ENCODE measurements at places on chromosomes 3 and 15. TPM values are rescaled to one million over a fixed set of nuclear protein-coding genes. Genes with fewer than 3 reads are reported as not detected.

The RLBP1 gene
- not detected for total RNA-seq

The SH2D7 gene
- not detected for total RNA-seq

The TMEM212 gene
- not detected for total RNA-seq

The VGLL4 gene
- total RNA-seq: 35.0 TPM

The AGBL1 gene
- not detected for total RNA-seq

The SCAMP2 gene
- 69.5 TPM for total RNA-seq

The OR5K2 gene
- total RNA-seq: not detected

The ATG3 gene
- total RNA-seq: 48.4 TPM

The UPK1B gene
- total RNA-seq: 12.3 TPM

The CHSY1 gene
- 21.5 TPM for total RNA-seq

The CDHR4 gene
- 0.12 TPM for total RNA-seq

The FSIP1 gene
- total RNA-seq: 1.4 TPM

The ESYT3 gene
- total RNA-seq: 0.37 TPM

The PLA2G4E gene
- total RNA-seq: not detected

The RASL12 gene
- 0.18 TPM for total RNA-seq

The UNC13C gene
- 0.01 TPM for total RNA-seq

The SEMA3B gene
- 5.2 TPM for total RNA-seq

The GASK1A gene
- not detected for total RNA-seq

The GRM7 gene
- total RNA-seq: not detected

The RGMA gene
- 0.49 TPM for total RNA-seq

The KBTBD8 gene
- total RNA-seq: 0.44 TPM

The ARRDC4 gene
- total RNA-seq: 0.28 TPM

The TMIE gene
- total RNA-seq: 0.14 TPM

The PXYLP1 gene
- total RNA-seq: 16.6 TPM

The NCKIPSD gene
- 13.5 TPM for total RNA-seq

The ADCY5 gene
- total RNA-seq: 0.88 TPM

The SSUH2 gene
- total RNA-seq: 0.60 TPM

The CCR3 gene
- not detected for total RNA-seq

The CHRFAM7A gene
- total RNA-seq: 4.4 TPM

The TGM4 gene
- 0.23 TPM for total RNA-seq

The STRA6 gene
- 71.8 TPM for total RNA-seq

The DNAJB8 gene
- not detected for total RNA-seq

The TMEM207 gene
- not detected for total RNA-seq

The ARID3B gene
- total RNA-seq: 2.8 TPM

The UROC1 gene
- not detected for total RNA-seq

The TP63 gene
- total RNA-seq: 0.18 TPM

The ATOSA gene
- total RNA-seq: 7.9 TPM

The GOLGA6L7 gene
- not detected for total RNA-seq

The GP9 gene
- not detected for total RNA-seq

The LSMEM2 gene
- total RNA-seq: not detected

The SLC35A5 gene
- total RNA-seq: 15.0 TPM

The FAM81A gene
- 10.1 TPM for total RNA-seq

The ACKR4 gene
- not detected for total RNA-seq

The ATP13A4 gene
- total RNA-seq: not detected

The TM6SF1 gene
- not detected for total RNA-seq
